Activated T-helper 9 cell treated with anti-CD3 and anti-CD28 coated beads, Interleukin-2, amount 50 U/mL, for 16 hours (primary cell): ENCODE measurements at places on chromosomes 13 and 19.

GRCh38 chr13:38316129-38316528, 33.5 kb upstream of the UFM1 start:
- no peak for DNase-seq

DNA sequence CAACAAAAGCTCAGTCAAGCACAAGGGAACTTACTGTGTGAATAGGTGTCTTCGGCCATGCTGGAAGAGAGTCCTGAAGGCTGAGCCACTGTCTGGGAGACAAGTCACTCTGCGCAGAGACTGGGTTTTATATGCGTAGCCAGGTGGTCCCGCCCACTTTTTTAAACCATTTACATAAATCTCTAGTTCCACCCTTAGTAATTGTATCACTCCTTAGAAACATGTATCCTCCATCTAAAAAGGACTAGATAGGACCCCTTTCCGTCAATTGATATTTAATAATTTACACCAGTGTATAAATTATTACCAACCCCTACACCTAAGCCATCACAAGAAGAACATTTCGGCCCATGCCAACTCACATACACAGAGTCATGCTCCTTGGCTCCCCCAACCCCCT, at the start of gene DUXA:
TSS of gene DUXA (minus strand) at position 101 of the 400 bp plus-strand sequence. CDS start at position 59, 42 bp downstream.
- DNase-seq, result no peak

DNA sequence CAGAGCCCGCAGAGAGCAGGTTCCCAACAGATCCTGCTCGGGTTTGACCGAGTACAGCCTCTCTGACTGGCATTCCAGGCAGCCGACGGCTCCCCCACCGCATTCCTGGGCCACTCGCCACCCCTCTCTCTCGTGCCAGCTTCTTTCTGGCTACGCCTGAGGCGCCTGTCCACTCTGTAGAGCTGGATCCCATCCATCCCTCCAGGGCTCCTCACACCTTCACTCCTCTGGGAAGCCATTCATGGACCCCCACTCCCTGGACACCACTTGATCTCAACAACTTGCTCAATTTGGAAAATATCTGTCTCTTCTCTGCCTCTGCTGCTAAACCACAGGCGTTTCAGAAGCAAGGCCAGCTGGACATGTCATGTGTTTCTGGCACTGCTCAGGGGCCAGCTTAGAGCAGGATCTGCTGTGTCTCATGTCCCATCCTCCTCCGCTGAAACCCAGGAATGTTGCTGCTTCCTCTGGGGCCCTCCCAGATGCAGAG, 30.6 kb upstream of the ATP1A3 start:
- DNase-seq, result no peak

DNA sequence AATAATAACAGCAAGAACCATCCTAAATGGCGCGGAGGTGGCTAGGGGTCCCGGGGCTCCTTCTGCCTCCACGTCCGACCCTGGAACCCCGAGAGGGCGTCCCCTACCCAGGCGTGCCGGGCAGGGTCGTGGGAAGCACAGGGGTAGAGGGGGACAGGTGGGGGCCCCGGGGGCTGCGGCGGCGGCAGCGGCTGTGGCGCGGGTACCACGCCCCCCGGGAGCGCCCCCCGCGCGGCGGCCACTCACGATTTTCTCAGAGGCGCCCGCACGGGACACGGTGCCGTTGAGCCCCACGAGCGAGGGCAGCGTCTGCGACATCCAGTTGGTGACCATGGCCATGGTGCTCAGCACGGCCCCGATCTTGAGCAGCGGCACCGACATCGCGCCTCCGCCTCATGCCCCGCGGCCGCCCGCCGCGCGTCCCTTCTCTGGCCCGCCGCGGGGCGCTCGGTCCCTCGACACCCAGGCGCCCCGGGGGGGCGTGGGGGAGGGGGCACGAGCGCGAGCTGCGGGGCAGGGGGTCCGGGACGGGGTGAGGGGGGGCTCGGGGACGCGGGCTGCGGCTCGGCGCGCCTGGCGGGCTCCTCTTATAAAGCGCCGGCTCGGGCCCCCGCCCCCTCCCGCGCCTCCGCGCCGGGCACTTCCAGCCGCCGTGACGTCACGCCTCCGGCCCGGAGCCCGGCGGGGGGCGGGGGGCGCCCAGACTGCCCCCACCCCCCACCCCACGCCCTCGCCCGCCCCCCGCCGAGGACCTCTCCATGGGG, 22.9 kb downstream of the OLFM2 start:
- no peak for DNase-seq
